HS-5 (cell line): ENCODE measurements at places on chromosomes 7 and 10.

DNA sequence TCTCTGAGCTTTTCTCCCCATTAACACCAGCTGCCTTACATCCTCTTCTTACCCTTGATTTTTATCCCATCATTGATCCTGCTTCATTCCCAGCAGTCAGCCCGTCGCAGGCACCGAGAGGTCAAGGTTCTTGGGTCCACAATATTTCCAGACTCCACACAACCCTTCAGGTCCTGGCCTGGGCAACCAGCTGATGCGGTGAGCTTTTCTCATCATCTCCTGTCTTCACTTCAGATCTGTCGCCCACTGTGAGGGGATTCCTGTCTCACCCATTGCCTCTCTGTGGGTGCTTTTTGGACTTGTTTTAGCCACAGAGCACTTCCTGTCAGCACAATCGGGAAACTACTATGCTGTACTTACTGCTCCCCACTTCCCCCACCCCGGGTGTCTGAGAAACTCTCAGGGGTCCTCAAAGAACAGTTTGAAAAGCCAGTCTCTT lies 8.4 kb upstream of the PVRIG start:
- DNase-seq: no peak

DNA sequence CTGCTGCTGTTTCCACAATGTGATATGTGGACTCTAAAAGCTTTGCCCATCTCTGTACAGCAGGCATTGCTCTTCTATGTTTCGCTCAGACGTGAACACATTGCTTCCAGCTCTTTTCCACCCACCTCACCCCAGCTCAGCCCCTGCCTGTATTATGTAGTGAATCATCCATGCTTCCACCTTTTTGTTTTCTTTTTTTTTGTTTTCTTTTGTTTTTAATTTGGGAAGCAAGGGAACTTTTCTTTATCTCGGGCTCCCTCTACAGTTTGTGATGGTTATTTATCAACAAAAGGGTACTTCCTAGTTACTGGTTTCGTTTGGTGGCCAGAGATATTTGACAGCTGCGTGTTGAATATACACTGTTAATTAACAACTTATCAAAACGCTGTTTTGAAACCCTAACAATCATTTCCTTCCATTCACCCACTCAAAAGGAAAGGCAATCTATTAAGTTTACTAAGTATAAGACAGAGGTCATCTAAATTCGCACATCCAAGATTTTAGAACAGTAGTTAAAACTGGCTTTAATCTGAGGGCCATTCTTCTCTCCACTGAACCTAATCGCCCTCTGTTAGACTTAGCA lies 127.9 kb upstream of the STK17A start:
- peak; percentile 24 for DNase-seq

- no peak for DNase-seq
These were observed 280.1 kb downstream of the OTUD1 start for GRCh38 chr10:23718946-23719345.

- DNase-seq: no peak
These were observed 62.2 kb upstream of the TRIM8 start for GRCh38 chr10:102581981-102582580.

DNA sequence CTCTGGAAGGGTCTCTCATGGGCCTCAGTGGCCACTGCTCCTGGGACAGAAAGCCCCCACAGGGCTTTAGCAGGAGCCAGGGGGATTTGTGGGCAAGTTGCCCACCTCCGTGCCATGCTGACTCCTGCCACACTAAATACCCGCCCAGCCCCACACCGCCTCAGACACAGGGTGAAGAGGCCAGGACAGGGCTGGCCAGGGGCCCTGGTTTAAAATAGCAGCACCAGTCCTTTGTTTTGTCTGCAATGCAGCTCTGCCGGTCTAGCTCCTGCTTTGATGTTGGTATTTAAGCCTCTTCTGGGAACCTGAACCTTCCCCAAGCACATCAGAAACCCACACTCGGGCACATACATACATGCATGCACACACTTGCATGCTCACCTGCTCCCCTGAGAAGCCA lies 14.4 kb upstream of the TNRC18 start:
- no peak for DNase-seq

DNA sequence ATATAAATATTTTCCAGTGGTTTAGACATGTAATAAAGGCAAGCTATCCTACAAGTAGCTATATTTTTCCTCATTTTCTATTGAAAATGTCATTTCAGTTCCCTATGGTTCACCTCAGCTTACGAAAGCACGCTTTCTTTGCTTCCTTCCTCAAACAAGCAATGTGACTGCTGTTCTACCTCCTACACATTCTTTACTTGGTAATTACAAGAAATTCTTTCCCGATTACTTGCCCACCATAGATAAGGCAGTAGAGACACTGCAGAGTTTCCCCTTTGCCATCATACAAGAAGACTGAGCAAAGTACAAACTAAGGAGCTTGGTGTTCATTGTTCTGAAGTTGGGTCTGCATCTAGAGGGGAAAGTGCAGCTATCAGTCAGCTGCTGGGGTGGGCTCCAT lies 249.4 kb downstream of the CRPPA start:
- DNase-seq: no peak
